Left colon (tissue), 2 donors: ENCODE measurements at places on chromosomes 3 and 15. TPM values are rescaled to one million over a fixed set of nuclear protein-coding genes. Genes with fewer than 3 reads are reported as not detected.

- peak; percentile 96 for DNase-seq
These were observed 461 bp upstream of the FAH start for GRCh38 chr15:80152180-80152895.

DNA sequence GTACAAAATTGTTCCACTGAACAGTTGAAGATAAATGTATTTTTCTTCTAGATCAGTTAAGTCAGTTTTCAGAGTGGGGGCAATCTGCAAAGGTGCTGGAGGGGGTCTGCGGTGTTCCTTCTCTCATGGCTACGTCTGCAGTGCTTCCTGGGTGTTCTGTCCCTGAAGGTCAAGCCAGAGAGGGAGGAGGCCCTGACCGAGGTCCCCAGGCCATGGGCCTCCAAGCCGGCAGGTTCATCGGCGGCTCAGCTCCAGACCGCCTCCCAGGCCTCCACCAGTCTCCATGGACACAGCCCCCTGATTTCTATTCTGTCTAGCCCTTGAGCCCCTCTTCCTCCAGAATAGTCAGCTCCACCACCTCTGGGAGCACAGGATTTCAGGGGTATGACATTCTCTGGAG lies 28.5 kb upstream of the TSEN2 start:
- DNase-seq, result no peak

GRCh38 chr3:196938124-196938523 lies 4.2 kb downstream of the NCBP2 start:
- no peak for DNase-seq

DNA sequence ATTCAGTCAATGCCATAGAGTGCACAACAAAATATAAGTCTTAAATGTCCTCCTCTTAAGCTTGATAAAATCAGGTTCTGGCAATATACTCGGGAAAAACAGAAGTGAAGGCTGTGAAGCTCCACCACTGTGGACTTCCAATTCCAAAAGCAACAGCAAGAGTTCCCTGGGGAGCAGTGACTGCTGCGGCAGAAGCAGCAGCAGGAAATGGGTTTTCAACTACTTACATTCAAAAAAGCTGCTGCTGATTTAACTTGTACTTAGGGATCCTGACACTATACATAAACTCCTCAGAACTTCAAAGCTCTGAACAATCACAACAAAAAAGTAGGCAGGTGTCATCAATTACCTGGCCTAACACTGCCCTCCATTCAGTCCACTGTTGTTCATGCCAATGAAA lies 4.7 kb downstream of the CEP152 start:
- no peak for DNase-seq

- no peak for DNase-seq
These were observed 241.7 kb upstream of the ICE2 start for GRCh38 chr15:60720493-60721256.

- DNase-seq, result no peak
These were observed 40.0 kb downstream of the USP3 start for GRCh38 chr15:63544258-63545026.

DNA sequence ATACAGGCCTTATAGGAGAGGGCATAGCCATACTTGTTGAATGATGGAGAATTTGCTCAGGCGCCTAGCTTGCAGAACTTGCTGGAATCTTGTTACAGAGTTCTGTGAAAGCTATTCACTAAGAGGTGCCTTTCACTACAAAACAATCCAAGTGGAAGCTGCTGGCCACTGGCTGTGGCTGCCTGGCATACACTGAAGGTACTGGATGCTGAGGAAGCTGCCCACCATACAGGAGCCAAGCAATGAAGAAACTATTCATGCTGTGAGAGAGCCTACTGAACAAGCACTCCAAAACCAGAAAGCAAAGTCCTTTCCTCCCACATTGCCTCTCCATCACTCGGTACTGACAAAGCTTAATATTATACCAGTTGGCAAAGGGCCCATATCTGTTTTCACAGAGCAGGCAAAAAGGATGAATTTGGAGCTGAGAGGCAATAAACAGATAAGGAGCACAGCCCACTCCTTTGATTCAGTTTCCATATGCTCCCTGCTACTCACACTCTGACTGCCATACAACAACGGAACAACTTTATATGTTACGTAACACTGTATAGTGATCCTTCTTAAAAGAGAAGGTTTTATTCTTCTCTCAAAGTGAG lies 192.6 kb upstream of the ALCAM start:
- DNase-seq, result no peak

GRCh38 chr3:9826815-9827573 lies 16.8 kb downstream of the RPUSD3 start:
- DNase-seq, result no peak

DNA sequence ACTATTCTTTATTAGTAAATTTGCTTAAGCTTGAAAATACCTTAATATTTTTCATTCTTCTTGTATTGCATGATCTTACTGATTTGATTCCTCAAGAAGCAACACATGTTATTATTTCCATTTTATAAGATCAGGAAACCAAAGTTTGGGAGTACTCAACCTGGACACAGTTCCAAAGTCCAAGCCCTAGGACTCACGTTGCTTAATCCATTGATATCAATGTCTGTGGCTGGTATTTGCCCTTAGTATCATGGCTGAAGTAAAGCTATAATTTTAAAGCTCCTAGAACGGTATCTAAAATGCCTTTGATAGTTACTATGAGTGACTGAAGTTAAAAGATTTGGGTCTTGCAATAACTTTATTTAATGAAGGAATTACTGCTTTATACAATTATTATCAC lies 1045.3 kb downstream of the TUSC7 start:
- no peak for DNase-seq

GRCh38 chr15:45523166-45523460 lies 558 bp upstream of the SLC30A4 start:
- DNase-seq, result no peak

GRCh38 chr3:18609187-18609586 lies 184.0 kb upstream of the SATB1 start:
- DNase-seq, result no peak

GRCh38 chr15:56804938-56805337 lies 71.6 kb upstream of the ZNF280D start:
- DNase-seq, result no peak

- peak; percentile 91 for DNase-seq
These were observed 17.5 kb downstream of the PLA2G4F start for GRCh38 chr15:42138968-42139386.

GRCh38 chr3:75951941-75952340 lies 166.6 kb upstream of the ZNF717 start:
- DNase-seq, result no peak

DNA sequence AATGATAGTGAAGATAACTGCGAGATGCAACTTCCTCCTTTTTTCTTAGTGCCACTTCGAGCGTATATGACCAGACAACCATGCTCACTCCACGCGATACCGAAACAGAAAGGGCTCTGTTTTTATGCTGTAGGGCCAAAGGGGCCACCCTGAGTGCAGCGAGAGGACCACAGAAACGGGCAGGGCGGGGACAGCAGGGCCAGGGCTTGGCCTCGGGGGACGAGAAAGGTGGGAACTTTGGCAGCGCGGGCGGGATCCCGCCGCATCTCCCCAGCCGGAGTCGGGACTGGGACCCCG lies 483 bp downstream of the VPS13C start:
- peak; percentile 75 for DNase-seq

- DNase-seq, result no peak
These were observed 2.7 kb upstream of the MNS1 start for GRCh38 chr15:56467616-56468015.

DNA sequence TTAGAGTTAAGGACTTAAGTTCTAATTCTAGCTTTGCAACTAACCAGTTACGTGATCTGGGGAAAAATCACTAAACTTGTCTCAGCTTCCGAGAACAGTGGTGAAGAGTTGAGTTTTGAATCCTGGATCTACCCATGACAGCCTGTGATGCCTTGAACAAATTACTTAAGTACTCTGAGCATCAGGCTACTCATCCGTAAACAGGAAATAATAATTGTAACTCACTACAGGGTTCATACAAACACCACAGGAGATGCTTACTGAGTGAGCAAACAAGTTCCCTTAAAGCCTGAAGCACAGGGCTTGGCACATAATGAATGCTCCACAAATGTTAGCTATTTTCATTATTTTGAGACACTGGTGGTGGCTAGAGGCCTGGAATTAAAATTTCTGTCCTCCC lies 158.8 kb downstream of the ERC2 start:
- DNase-seq, result no peak

DNA sequence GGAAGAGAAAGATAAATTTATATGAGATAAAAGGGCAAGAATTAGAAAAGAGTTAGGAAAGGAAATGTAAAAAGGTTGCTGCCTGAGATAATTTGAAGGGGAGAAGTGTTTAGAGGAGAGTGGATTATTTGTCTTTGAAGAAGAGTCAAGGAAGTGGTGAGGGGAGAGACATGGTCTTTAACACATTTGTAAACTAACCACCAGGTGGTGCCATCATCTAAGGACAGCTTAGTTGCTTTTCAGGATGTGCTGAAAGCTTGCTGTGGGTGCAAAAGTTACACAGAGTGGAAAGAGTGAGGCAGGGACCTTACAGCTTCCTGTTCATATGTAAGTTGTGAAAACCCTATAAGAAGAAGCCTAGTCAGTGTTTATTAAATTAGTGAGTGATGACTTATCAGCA lies 114.1 kb upstream of the DNAJC19 start:
- DNase-seq, result no peak

DNA sequence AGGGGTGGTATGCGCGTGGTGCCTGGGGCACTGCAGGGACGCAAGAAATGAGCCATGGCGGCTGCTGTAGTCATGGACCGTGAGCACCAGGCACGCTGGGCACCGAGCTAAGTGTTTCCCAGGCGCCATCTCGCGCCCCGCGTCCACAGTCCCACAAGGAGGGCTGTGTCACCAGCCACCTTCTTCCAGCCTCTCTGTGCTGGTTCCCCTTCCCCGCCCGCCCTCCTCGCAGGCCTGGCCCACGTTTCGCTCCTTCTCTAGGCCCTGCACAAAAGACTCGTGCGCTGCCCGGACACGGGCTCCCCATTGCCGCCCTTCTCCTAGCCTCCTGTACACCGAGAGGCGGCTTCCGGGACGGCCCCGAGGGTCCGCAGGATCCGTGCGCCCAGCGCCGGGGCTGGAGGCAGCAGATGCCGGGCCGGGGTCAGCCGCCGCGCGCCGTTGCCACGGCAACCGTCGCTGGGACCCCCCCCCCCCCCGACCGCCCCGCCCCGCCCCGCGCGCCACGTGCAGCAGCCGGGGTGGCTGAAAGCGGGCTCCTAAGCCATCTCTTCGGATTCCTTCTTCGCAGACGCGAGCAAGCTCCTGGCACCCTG lies 113.4 kb downstream of the SRGAP3 start:
- DNase-seq, result no peak

DNA sequence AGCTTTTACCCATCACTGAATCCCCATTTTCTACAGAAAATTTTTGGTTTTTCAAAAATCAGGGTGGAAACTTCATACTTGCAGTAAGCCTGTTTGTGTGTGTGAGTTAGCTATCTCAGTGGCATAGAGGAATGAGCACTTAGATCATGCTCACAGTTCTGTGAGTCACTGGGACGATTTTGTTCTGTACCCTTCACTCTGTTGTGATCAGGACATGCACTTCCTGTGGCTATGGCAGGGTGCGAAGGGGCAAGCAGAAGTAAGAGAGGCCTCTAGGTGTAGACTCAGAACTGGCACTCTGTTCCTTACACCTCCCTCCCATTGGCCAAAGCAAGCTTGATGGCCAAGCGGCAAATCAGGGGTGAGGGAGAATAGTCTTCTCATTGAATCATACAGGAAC lies 11.6 kb downstream of the NIPA2 start:
- no peak for DNase-seq

- DNase-seq, result no peak
These were observed 91.8 kb downstream of the SSR3 start for GRCh38 chr3:156463123-156463522.

- DNase-seq, result peak; percentile 30
These were observed 139.4 kb downstream of the BBX start for GRCh38 chr3:107662124-107662507.

GRCh38 chr3:187740421-187741399 lies 4.6 kb downstream of the BCL6 start:
- peak; percentile 58 for DNase-seq

- no peak for DNase-seq
These were observed 54.8 kb downstream of the MESD start for GRCh38 chr15:80934761-80935221.

GRCh38 chr3:54631516-54632325 lies 296.1 kb downstream of the LRTM1 start:
- DNase-seq, result no peak

DNA sequence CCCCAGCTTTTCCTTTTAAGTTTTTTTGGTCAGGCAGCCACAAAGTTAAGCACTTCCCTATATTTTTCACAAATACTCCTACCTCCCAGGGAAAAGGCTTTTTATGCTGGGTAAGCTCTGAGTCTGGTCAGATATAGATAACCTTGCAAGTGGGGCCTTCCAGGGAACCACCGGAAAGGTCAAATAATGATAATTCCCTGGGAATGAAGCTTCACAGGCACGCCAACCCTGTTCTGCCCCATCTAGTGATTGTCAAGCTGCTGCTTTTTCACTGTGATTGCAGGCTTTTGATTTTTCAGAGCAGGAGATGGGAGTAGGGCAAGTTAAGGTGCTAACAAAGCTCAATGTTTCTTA lies 121.0 kb downstream of the ZNF609 start:
- DNase-seq, result no peak

- DNase-seq, result no peak
These were observed 12.9 kb downstream of the VPS13C start for GRCh38 chr15:62047282-62047827.

- no peak for DNase-seq
These were observed 60.6 kb downstream of the THRB start for GRCh38 chr3:24433838-24434591.

GRCh38 chr3:29515451-29515850 lies 234.6 kb downstream of the RBMS3 start:
- DNase-seq, result no peak

Gene SPPL2A
- total RNA-seq, result 348 TPM

Gene PEX5L
- not detected for total RNA-seq

Gene NOX5
- total RNA-seq, result 0.11 TPM

Gene SLC9C1
- 0.45 TPM for total RNA-seq

Gene HIGD2B
- total RNA-seq, result not detected

Gene P2RY1
- total RNA-seq, result 23.8 TPM

Gene GHSR
- not detected for total RNA-seq

Gene CHRFAM7A
- total RNA-seq, result 0.85 TPM

Gene RGMA
- 2.5 TPM for total RNA-seq

Gene CFAP92
- 2.9 TPM for total RNA-seq

Gene GPR160
- 82.6 TPM for total RNA-seq

Gene NLGN1
- total RNA-seq, result 0.98 TPM

Gene PLCD1
- total RNA-seq, result 114 TPM

Gene PTPRG
- 33.4 TPM for total RNA-seq

Gene PLA2G4E
- total RNA-seq, result not detected

Gene SLC28A1
- not detected for total RNA-seq

Gene SLCO2A1
- total RNA-seq, result 57.7 TPM

Gene UPK1B
- not detected for total RNA-seq

Gene CD276
- 41.6 TPM for total RNA-seq

Gene HRG
- total RNA-seq, result not detected
